ENCODE measurements at places on chromosomes 7 and 10. TPM values are rescaled to one million over a fixed set of nuclear protein-coding genes. Genes with fewer than 3 reads are reported as not detected.
A peak's percentile ranks its signal among the peaks of the same experiment; 100 is the strongest.

DNA sequence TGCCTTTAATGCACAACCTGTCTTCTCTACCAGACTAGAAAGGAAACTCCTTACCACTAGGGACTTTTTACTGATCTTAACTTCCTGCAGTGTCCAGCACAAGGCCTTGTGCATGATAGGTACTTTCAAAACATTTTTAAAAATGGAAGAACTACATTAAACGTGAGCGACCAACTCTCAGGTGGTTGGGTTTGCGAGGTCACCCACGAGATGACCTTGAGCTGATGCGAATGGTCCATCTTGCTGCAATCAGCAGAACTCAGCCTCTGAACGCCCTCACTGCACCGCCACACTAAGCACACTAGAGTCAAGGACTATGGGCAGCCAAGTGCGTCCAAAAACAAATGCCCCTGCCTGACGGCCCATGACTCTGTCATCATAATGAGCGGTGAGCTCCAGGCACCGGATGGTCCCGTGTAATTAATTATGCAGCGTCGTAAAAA lies 34.9 kb upstream of the PTF1A start:
- DNase-seq: peak; percentile 78

Gene MALSU1
- polyA plus RNA-seq: 50.3 TPM

- no peak for DNase-seq
Measured at GRCh38 chr7:132544999-132545398, 31.3 kb downstream of the PLXNA4 start.

GRCh38 chr10:106980495-106981451 lies 183.7 kb downstream of the SORCS1 start:
- no peak for DNase-seq

Gene NANOS1
- 4.4 TPM for polyA plus RNA-seq

- DNase-seq: no peak
Measured at GRCh38 chr7:145293754-145294153, 457.9 kb upstream of the TPK1 start.
